ENCODE measurements at places on chromosomes 5 and 9.

- no peak for DNase-seq
Measured at GRCh38 chr5:77812926-77813589, 36.9 kb upstream of the TBCA start.

GRCh38 chr5:135535820-135536801, at the start of gene NEUROG1:
NEUROG1 (minus strand) TSS chr5:135535964; CDS start chr5:135535690, 274 bp downstream.
- peak; percentile 84 for DNase-seq

- peak; percentile 33 for DNase-seq
Measured at GRCh38 chr9:124293718-124294506, 36.2 kb downstream of the NEK6 start.

GRCh38 chr5:81854915-81855314, 104.0 kb upstream of the SSBP2 start:
- peak; percentile 60 for DNase-seq

- no peak for DNase-seq
Measured at GRCh38 chr5:130724658-130725057, 440.4 kb downstream of the HINT1 start.

DNA sequence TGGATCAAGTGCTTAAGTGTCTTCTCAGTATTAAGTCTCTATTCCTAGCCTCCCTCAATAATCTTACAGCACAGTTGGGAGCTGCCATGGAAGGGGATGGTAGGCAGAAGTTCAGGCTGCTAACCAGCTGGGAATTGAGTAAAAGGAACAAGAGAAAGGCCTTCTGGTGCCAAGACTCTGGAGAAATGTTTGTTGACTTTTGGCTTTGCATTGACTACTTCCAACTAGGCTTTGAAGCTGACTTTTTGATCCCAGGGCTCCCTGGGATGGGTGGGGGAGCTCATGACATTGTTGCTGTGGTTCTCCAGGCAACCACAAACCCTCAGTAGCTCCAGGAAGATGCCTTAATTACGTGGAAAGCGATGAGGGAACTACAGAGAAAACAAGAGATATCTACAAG, 85.2 kb upstream of the HTR4 start:
- no peak for DNase-seq

GRCh38 chr9:129237164-129237611, 59.1 kb upstream of the IER5L start:
- DNase-seq = peak; percentile 49

DNA sequence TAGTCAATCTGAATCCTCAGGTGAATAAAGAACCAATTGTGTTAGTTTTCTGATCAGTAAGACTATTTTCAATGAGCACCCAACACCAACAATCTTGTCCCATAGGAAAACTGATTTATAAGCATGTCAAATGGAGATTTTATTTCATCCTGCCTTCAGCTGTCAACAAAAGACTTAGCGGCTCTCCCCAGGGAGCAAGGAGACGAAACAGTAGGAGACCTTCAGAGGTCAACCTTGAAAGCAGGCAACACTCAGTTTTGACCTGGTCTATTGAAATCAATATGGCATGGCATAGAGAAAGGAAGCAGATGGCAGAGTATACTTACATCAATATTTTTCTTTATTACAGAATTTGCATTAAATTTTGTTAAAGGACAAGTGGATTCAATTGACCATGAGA, 34.1 kb downstream of the ZNF622 start:
- DNase-seq = peak; percentile 97

GRCh38 chr5:150261231-150261630, 28.3 kb downstream of the CAMK2A start:
- no peak for DNase-seq

GRCh38 chr5:35771300-35771699, 85.4 kb upstream of the IL7R start:
- DNase-seq = peak; percentile 73

DNA sequence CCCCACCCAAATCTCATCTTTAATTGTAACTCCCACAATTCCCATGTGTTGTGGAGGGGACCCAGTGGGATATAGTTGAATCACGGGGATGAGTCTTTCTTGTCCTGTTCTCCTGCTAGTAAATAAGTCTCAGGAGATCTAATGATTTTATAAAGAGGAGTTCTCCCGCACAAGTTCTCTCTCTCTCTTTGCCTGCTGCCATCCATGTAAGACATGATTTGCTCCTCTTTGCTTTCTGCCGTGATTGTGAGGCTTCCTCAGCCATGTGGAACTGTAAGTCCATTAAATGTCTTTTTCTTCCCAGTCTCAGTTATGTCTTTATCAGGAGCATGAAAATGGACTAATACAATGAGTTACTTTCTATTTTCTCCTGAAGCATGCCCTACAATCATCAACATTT, 1158.5 kb downstream of the CDH18 start:
- no peak for DNase-seq

- DNase-seq = peak; percentile 48
Measured at GRCh38 chr5:167827766-167828165, 463.7 kb upstream of the WWC1 start.

DNA sequence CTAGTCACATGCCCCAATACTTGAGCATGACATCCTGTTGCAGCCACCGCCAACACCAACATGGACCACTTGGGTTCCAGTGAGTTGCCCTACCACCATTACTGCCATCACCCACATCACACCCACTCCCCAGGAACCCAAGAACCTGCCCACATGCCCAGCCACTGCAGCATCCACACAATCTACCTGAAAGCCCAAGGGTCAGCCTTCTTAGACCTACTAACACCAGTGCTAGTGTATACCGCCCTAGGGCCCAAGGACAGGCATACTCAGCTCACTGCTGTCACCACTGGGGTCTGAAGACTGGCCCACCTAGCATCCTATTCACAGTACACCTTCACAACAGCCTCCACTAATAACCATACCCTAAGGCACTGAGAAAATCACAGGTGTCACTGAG, 82.0 kb downstream of the SYK start:
- DNase-seq = no peak

GRCh38 chr9:98995971-98996504, 52.3 kb downstream of the COL15A1 start:
- no peak for DNase-seq

DNA sequence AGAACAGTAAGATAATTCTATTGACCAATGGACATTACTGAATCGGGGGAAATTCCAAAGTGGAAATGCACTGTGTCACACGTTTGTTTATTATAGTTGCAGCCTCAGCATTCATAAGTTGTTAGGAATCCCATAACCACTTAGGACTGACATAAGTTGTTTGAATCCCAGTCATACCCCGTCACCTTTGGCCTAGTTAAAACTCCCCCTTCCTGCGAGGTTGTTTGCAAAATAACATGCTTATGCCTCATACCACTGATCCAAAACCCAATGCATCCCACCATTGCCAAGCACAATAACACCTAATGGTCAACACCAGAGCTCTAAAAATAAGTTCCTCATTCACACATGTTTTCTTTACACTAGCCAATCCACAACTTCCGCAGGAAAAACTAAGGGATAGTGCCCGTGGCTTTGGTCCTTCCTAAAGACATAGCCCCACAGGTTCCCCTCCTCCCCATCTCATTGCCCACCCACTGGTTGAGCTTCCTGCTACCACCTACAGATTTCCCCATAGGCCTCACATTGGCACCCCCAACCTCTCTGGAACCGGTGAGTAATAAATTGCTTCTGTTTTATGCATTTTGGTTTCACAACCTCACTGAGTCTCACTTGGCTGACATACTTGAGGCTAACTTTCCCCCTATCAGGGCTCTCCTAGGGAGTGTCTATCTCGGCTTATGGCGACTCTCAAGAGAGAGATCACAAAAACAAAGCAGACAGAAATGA, 42.3 kb upstream of the MUSK start:
- DNase-seq = no peak

DNA sequence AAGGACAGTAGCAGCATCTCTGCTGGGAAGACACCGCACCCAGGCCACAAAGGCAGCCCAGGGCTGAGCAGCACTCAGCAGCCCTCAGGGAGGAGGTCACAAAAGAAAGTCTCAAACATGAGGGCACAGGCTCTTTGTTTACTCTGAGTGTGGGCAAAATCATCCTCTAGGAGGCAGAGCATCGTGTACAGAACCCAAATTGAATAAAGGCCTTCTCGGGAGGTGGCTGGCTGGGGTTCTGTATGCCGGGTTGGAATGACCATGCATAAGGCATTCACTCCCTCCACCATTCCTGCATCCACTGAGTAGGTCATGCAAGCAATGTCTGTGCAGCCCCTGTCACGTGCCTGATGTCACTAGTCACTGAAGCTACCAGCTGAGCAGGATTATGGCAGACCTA, 412.8 kb downstream of the SPOCK1 start:
- DNase-seq = peak; percentile 65

DNA sequence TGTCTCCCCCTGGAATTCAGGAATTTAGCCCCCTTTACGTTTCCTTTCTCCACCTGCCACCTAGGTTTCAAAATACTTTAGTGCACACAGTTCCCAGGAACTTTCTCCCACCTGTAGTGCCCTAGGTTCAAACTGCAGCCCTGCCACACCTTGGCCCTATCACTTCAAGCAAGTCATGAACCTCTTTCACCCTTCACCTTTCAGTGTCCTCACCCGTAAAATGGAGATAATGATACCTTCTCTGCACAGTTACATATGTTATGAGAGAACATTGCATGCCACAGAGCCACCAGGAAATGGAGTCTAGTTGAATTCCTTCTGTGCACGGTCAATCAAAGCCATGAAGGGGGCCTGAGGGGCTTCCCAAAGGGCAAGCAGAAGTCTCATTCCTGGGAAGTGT, 9.8 kb upstream of the EEIG1 start:
- no peak for DNase-seq

GRCh38 chr9:127970401-127971313, 10.1 kb downstream of the EEIG1 start:
- DNase-seq = peak; percentile 98

- DNase-seq = no peak
Measured at GRCh38 chr5:67695369-67695768, 498.8 kb upstream of the CD180 start.
